ENCODE measurements at places on chromosomes 6 and 20.

DNA sequence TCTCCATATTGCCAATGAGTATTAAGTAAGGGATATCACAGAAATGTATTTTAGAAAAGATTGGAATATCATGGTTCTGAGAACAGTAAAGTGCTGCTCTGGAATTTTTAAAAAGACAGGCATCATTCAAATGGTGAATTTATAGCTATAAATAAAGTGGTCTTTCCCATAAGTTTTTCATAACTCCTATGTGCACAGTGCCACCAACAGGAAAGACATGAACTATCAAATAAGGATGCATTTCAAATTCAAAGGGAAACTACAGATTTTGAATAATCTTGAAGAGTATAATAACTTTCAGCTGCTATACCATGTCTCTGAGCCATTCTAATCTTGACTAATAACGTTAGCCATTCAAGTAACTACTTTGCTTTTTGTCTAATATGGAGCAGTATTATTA is 456.8 kb upstream of the GJE1 start:
- no peak for DNase-seq

DNA sequence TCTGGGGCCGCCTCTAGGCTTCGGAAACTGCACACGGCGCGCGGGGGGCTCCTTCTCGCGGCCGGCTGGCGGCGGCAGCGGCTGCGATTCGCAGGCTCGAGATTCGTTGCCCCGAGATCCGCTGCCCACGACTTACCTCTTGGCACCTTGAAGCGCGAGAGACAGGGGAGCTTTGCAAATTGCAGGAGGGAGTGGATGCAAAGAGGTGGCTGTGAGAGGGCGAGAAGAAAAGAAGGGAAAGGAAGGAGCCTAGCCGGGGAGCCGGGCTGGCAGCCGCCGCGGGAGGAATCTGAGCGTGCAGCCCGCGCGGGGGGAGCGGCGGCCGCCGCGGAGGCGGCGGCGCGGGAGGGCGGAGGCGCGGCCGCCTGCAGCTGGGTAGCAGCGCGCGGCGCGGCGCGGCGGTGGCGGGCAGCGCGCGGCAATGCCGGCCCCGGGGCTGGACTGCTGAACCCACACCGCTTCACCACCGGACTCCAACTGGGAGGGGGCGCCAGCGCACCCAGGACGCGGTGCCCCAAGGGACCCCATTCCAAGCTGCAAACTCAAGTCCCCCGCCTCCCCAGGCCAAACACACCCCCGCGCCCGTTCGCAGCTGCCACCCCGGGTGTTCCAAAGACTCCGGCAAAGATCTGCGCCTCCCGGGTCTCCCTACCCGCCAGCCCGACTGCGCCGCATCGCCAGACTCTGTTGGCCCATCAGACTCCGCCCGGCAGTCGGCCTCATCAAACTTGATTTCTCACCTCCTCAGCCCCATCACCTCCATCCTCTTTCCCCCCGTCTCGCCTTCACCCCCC is 44.2 kb upstream of the SUPT3H start:
- peak; percentile 32 for DNase-seq

DNA sequence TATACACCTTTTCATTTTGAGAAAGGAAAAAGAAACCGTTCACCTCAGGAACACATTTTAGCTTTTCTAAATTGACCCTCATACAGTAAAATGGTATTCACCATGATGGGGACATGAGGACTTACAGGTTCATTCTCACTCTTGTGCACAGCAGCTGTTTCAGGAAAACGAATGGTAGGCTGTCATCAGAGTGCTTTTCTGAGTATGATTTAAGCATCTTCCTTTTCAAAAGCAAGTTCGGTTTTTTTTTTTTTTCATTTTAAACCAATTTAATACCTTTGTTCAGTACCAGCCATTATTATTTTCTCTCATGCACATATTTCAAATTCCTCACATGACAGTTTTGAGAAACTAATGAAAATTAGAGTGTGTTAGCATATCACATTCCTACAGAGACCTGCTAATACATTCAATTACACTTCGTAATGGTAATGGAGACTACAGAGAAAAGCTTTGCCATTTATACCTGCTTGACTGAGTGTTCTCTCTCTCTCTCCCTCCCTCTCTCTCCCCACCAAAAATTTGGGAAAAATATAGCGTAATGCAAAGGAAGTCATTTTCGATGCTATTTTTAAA is 129.2 kb downstream of the SAMD5 start:
- DNase-seq = no peak

GRCh38 chr20:35344354-35344837 is 52.2 kb upstream of the FAM83C start:
- peak; percentile 37 for DNase-seq
